ENCODE measurements at places on chromosomes 7 and 10. TPM values are rescaled to one million over a fixed set of nuclear protein-coding genes. Genes with fewer than 3 reads are reported as not detected.

The IL6 gene
- total RNA-seq: 40.4 TPM

The ANAPC16 gene
- total RNA-seq: 33.7 TPM

The MYL10 gene
- total RNA-seq: not detected

- DNase-seq: no peak
Observed at GRCh38 chr10:45471059-45471458, 97.0 kb downstream of the ALOX5 start.

GRCh38 chr7:108051454-108051853, 48.5 kb upstream of the LAMB1 start:
- DNase-seq: no peak

DNA sequence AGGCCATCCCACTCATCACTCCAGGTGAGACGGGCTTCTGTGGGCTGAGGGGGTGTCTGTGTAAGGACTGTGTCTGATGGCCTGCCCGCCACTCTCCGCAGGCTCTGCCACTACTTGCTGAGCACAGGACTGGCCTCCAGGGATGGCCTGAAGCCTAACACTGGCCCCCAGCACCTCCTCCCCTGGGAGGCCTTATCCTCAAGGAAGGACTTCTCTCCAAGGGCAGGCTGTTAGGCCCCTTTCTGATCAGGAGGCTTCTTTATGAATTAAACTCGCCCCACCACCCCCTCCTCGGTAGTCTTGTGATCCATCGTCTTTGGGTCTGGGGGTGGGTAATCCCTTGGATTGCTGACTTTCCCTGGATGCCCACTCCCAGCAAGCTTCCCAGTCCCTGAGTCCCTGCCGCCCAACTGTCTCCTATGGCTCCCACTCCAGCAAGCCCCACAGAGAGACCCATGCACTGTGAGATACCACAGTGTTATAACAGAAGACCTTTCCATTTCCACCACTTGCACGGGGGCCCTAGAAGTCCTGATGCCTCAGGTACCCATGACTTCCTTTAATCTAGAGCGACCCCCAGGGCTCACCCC, 4.7 kb downstream of the FXYD4 start:
- no peak for DNase-seq

GRCh38 chr7:106592282-106593027, 68.5 kb downstream of the CCDC71L start:
- DNase-seq: no peak

DNA sequence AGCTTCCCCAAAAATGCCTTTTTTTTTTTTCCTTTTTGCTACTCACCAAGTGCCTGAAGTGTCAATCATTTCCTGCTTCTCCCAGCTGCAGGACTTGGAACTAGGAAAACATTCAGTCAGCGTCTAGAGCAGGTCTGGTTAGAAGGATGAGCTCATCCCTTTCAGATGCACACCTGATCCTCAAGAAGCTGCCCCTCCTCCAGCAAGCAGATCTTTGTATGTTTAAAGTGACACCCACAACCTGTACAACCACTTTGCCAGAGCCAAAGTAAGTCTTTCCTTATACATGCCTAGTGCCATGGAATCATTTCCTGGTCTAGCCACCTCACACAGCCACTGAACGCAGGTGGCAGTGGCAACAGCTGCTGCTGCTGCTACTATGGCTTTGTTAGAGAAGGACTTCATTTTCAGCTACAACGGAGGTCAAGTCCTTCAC, 10.4 kb upstream of the USP54 start:
- no peak for DNase-seq

- DNase-seq: no peak
Observed at GRCh38 chr7:147569116-147569913, 1021.3 kb upstream of the C7orf33 start.

DNA sequence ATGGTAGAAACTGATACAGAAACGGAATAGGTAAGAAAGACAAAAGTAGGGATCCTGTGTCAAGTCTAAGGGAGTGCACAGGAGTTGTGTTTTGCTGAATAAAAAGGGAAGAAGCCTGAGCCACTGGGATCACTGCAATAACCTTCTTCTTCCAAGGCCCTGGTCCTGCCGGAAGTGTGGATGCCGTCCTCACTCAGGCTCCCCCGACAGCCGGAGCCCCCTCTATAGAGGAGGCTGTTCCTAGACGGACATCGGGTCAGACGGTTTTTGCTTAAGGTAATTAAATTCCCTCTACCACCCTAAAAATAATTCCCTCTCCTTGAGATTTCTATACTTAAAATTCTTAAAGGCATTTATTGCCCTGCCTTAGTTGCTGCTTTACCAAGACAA, 566.9 kb downstream of the PTPRN2 start:
- no peak for DNase-seq

- DNase-seq: no peak
Observed at GRCh38 chr7:134587750-134588149, 38.8 kb downstream of the AKR1B15 start.
